CD4-positive, alpha-beta T cell treated with Interleukin-1 beta for 1 hour (primary cell): ENCODE measurements at places on chromosomes 3 and 15.
A peak's percentile ranks its signal among the peaks of the same experiment; 100 is the strongest.

GRCh38 chr15:58010983-58011382, 54.5 kb downstream of the ALDH1A2 start:
- DNase-seq: no peak

DNA sequence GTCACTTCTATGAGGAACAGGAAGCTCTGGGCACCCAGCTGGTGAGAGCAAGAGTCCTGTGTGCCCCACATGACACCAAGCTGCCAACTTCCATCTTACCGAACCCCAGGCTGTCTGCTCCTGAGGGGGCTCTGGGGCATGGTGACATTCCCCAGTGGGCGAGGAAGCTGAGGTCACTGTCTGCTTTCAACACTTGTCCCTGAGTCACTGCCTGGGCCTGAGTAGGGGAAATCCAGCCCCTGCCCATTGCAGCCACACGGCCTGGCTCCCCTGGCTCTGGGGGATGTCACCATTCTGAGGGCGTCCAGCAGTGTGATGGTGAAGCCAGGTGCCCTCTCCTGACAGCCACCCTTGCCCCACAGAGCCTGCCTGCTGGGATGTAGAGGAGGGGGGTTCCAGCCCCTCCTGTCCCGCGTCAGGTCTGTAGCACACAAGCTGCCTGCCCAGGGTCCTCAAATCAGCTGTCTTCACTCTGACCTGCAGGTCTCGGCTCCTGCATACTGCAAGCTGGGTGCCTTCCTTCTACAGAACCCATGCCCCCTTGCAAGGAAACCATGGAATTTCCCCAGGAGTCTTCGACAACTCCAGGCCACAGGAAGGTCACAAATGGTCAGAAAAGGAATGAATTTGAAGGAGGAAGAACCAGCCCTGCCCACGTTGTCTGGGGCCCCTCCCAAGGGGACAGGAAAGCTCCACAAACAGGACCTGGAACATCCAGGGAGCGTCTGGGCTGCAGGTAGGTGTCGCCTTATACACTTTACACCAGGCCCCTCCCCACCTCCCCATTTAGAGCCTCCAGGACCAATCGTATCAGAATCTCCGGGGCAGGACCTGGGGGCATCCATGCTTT, 69.9 kb upstream of the GATM start:
- peak; percentile 81 for DNase-seq

DNA sequence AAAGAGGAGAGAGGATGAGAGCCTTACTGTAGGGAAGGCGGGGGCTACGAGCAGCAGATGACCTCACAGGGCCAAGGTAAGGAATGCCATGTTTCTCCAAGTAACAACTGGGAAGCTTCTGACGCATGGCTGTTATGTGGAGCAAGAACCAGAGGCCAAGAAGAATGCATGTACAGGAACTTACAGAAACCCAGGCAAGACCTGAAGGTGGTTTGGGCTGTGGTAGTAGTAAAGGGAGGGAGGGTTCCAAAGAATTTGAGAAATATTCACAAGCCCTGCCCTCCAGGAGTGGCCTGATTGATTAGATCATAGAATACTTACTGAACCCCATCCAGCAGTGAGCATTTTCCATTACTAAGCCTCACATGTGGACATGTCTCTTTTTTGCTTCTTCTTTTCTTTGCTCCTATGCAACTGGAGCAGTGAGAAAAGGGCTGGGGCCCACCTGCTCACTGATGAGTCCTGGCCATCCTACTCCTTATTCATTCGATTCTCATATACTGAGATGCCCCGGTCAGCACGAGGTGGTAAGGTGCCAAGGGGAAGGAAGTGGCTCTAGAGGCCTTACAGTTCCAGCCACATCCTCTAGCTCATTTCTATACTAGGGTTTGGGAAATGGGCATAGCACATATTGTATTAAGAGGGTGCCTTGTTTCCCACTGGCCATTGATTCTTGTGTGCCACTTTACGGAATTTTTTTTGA, 8.3 kb upstream of the SLC12A8 start:
- DNase-seq: no peak

- no peak for DNase-seq
These were observed 841 bp downstream of the POGLUT1 start for GRCh38 chr3:119469418-119470189.

DNA sequence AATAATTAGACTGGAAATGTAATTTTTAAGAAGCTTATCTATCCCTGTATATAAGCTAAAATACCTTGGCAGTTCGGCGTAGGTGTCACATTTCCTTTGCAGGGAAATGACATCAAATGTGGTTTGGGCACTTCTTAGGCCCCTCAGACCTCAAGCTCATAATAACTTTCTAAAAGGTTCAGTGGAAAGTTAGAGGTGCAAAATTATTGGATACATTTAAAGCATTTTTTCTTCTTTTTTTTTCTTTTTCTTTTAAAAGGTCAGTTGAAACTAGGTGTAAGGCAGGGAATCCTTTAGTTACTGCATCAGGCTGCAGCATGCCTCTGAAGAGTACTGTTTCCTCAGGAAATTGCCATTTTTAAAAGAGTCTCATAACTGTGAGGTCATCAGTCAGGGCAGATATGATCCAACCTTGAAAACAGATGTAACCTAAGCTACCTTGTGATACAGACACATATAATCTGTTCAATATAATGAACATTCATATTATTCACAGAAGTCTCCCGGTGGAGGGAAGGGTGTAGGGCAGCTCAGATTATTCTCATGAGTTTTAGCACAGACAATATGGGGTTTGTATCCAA, 4.8 kb downstream of the SACM1L start:
- DNase-seq: peak; percentile 57

GRCh38 chr15:52503788-52504496, 24.7 kb downstream of the MYO5A start:
- no peak for DNase-seq

- DNase-seq: peak; percentile 65
These were observed 5.5 kb upstream of the GP5 start for GRCh38 chr3:194404365-194405140.

DNA sequence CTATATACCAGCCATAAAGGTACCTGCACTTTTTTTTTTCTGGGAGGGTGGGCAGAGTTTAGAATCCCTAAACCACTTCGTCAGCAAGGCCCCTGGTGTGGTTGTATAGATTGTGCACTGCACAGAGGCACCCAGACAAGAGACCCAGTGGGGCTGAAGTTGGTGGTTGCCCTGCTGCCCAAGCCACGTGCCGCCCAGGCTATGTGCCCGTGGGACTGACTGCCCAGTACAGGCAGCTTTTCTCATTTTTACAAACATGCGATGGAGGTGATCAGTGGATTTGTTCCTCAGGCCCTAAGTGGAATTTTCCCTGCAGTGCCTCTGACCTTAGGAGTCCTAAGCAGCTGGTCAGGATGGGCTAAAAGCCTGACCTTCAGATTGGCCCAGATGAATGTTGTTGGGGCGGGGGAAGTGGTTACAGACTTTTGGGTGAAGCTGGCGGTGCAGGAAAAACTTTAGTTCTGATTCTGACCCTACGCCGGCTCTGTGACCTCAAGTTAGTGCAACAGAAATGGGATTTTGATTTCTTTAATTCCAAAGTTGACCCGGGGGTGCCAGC, 34.9 kb upstream of the LIMD1 start:
- DNase-seq: no peak

- no peak for DNase-seq
These were observed 58.8 kb downstream of the TNIK start for GRCh38 chr3:171401432-171401831.

DNA sequence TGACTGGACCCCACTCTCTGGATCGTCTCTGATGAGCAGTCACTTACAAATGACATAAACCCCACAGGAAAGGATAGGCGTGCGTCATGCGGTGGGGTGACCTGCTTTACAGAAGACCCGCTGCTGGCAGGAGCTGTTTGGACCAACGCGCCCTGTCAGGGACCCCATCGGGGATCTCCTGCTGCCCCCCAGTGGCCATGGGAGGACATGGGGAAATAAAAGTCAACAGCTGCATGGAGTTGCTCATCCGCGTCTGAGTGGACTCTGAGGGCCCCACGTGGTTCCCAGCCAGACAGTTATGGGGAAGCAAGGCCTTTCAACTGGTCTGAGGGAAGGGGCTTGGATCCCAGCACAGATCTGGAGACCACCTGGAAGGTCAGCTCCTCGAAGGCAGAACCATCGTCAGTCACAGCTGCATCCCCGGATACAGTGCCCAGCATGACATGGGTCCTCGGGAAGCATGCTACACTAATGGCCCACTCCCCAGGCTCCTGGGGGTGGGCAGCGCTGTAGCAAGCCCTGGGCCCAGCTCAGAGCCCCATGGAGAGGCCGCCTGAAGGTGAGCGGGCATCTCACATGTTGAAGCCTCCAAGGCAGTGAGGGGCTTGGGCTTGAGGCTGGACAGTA, 32.1 kb downstream of the PTH1R start:
- DNase-seq: peak; percentile 78

DNA sequence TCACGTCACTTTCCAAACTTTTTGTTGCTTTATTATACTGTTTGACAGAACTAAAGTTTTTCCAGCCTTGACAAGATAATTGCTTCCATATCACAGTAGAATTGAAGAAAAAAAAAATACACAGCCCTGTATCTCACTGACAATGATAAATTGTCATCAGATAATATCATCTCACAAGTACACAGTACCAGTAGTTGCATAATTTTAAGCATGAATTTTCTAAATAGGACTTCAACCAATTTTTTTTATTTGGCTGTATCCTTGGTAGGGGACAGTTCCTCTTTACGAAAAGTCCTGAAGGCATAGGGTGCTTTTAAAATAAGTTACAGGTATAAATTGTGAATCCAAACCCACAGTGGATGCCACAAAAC, 230.7 kb downstream of the ATP8B4 start:
- no peak for DNase-seq

DNA sequence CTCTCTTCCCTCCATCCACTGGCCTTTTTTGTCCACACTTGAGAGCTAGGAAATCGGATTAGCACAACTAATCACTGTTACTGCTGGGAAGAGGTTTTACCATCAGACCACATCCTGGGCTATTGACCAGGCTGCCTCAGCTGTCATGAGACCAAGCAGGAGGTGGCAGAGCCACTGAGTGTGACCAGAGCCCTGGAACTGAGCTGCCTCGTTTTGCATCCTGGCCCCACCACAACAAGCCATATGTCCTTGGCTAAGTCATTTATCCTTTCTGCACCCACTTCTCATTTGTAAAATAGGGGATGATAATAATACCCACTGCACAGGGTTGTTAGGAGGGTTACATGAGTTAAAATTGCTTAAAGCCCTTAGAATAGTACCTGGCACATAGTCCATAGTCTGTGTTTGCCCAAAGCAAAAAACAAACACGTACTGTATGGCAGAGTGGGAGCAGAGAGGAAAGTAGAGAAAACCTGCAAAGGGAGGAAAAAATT, 34.1 kb downstream of the TMEM158 start:
- DNase-seq: no peak

- DNase-seq: no peak
These were observed 2.0 kb downstream of the SMC4 start for GRCh38 chr3:160401291-160402095.

GRCh38 chr15:88258093-88258641, 1.6 kb upstream of the NTRK3 start:
- DNase-seq: no peak

DNA sequence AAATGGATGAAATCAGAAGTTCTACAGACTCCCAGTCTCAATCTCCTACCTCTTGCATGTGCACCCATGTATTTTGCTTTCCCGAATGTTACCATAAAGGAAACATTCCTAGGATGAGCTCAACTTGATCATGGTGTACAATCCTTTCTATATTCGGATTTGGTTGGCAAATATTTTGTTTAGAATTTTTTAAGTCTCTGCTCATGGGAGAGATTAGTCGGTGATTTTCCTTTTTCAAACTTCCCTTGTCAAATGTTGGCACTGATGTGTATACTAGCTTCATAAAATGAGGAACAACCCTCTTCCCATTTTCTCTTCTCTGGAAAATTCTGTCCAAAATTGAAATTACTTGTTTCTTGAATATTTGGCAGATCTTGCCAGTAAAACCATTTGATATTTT, 317.6 kb upstream of the RASGRP1 start:
- DNase-seq: no peak
